NCI-H345 (cell line): ENCODE measurements at places on chromosomes 6 and 20.

DNA sequence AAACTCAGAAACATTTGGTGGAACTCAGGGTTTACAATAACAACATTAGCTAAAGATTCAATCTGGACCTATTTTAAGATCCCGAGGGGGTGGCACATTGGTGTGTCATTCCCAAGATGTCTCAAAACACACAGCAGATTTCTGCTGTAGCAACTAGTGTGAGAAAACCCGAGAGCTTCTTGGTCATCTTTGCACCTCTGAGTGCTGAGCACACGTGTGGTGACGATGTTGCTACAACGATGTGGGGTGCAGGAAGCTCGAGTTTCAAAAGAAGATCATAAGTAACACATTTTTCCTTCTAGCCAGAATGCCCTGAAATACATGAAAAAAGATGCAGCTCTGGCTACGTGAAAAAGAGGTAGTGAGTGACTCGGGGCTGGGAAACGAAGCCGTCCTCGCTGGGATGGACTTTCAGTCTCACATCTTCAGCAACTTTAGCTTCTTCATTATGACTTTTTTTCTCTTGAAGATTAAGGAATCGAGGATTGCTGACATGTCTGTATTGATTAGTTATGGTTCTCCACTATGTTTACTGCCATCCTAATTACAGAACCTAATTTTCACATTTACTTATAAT, 1.5 kb downstream of the RAMACL start:
- no peak for DNase-seq

DNA sequence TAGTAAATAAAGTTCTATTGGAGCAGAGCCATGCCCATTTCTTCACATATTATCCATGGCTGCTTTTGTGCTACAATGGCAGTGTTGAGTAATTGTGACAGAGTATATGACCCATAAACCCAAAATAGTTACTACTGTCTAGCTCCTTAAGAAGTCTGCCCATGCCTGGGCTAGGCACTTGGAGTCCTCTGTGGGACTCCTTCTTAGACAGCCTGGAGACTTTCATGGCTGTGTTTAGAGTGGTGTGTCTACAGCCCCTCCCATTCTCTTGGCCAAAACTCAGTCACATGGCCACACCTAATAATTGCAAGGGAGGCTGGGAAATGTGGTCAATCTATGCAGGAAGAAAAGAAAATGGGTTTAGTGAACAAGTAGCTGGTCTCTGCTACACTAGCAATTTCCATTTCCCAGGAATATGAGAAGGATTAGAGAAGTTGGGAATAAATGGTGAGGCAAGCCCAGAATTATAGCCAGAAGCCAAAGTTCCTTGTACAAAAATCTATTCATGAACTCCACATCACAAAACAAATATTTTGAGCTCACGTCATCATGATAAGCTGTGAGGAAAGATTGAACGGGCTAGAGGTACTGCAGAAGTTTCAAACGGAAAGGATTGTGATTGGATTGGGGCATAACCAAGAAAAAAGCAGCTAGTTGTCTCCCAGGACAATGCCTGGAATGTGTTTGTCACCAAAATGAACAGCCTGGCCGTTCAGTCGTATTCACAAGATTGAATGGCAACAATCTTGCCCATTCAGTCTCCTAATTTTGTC, 251.8 kb upstream of the PLN start:
- no peak for DNase-seq

DNA sequence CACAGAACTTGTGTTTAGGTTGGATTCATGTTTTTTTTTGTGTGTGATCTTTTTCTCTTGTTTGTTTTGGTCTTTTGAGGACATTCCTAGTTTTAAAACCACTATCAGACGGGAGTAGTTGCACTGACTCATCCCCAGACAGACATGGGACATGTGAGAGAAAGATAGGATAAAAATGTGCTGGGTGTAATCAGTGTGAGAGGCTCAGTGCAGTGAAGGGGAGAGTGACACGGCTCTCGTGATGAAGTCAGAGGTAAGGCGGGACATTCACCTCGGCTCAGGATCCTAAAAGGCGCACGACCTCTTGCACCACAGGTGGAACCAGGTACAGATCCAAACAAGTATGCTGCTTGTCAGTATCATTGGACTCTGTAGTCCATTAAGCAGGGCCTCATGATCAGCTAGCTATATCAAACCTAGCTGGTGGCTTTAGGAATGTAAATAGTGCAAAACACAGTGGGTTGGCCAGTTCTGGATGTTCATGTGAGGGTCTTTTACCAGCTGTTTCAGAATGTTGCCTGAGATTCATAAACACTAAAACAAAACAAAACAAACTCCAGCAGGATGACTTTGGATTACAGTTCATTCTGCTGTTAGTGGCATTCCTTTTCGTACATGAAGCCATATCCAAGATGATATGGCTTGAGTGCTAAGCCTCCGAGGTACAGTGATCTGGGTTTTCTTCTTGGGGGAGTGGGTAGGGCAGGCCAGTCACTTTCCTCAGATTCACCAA, 18.0 kb downstream of the FOXO3 start:
- no peak for DNase-seq

DNA sequence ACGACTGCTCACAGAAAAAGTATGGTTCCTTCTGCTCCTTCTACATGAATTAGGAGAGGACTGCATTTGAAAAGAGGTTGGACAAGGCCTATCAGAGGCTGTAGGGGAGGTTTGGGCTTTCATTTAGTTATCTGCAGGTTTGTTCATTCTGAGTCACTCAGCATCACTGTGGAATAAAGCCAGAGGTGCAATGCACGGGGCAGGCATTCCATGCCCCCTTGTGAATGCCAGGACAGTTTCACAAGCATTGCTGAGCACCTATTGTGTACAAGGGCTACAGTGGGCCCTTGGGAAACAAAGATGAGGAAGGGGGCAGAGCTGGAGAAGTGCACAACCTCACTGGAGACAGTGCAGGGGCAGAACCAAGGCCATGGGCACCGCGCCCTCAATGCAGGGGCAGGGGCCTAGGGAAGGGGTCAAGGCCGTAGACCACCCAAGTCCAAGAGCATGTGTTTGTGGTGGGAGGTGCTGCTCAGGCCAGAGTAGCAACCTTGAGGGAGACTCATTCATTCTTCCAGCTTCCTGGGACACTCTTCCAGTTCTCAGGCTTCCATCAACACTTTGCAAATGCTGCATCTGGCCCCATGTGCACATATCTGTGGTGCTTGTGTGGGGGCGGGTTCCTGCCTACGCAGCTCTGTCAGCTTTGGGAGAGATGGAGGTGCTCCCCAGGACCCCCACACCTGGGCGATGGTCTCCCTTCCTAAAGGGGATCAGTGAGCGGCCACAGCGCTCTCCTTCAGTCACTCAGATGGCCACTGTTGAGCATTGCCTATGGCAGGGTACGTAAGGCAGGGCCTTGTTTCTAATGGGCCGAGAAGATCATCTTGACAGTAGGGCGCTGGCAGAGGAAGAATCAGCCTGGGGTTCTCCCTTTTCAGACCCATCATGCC, 204.5 kb downstream of the SYNDIG1 start:
- no peak for DNase-seq

DNA sequence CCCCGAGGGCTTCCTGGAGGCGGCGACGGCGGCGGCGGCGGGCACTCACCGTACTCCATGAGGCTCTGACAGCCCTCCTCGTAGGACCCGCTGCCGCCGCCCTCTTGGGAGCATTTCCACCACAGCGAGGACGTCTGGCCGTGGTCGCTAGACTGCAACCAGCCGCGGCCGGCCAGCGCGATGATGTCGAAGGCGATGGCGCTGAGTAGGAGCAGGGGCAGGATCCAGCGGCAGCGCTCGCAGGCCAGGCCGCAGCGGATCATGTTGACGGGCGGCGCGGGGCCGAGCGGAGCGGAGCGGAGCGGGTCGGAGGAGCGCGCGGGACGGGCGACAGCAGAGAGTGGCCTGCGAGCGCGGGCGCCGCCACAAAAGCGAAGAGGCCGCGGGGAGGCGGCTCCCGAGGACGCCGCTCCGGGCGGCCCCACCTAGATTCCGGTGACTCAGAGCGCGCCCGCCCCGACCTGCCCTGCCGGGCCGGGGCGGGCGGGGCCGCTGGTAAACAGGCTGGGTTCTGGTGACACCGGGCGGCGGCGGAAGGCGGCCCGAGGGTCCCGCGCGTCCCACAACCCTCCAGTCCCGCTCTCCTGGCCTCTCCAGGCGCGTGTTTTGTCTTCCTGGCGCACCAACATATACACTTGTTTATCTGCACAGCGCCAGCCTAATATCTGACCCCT, at the start of gene PERP:
Gene PERP (minus strand): TSS at position 342 of the 674 bp plus-strand sequence. CDS start 79 bp downstream, at position 263.
- peak; percentile 85 for DNase-seq

GRCh38 chr6:104606361-104606760, 253.4 kb downstream of the HACE1 start:
- peak; percentile 73 for DNase-seq

DNA sequence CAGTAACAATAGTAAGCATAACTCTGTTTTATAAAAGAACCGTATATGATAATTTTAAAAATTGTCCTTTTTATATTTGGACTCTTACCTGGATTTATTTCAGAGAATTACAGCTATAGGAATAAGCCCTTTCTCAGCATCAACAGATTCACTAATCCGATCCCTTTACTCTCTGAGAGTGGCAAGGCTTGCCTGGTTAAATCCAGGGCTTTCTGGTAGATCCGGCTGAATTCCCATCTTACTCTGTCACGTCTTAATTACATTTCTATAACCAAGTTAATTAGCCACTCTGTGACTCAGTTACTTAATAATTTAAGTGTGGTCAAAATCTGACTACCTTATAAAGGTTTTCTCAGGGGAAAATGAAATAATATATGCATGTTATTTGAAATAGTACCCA, 294.7 kb downstream of the FRK start:
- DNase-seq: no peak

GRCh38 chr6:72260489-72260888, 361.4 kb upstream of the KCNQ5 start:
- DNase-seq: no peak

GRCh38 chr6:151445482-151445881, 6.4 kb downstream of the RMND1 start:
- DNase-seq: no peak

- no peak for DNase-seq
These were observed 201.4 kb downstream of the IBTK start for GRCh38 chr6:82045965-82046756.

- DNase-seq: no peak
These were observed 218.0 kb downstream of the THBS2 start for GRCh38 chr6:169035385-169036240.

- no peak for DNase-seq
These were observed 186.6 kb downstream of the MOXD1 start for GRCh38 chr6:132214716-132215115.

GRCh38 chr20:23340524-23340923, 10.1 kb upstream of the NXT1 start:
- DNase-seq: peak; percentile 75

GRCh38 chr6:33967966-33968724, 164.3 kb upstream of the MLN start:
- DNase-seq: no peak

DNA sequence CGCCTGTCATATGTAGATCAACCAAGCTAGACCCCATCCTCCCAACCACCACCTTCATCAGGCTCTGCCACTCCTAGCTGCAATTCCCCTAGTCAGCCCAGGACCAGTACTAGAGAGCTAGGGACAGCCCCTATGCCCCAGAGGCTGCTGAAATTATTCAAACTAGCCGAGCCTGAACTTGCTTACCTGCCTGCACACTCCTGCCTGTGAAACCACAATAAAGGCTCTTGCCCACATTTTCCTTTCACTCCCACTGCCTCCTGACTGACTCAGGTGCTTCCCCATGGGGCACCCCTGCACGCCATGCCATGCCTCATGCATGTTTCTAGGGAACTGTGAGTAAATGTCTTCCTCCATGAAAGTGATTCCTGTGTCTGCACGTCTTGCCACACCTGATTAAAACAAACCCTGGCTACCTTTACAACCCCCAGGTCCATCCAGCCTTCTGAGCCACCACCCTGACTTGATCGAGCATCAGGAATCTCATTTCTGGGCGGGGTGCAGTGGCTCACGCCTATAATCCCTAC, 66.5 kb upstream of the IER3 start:
- no peak for DNase-seq

GRCh38 chr20:14334306-14334930, 3.0 kb downstream of the FLRT3 start:
- peak; percentile 61 for DNase-seq

DNA sequence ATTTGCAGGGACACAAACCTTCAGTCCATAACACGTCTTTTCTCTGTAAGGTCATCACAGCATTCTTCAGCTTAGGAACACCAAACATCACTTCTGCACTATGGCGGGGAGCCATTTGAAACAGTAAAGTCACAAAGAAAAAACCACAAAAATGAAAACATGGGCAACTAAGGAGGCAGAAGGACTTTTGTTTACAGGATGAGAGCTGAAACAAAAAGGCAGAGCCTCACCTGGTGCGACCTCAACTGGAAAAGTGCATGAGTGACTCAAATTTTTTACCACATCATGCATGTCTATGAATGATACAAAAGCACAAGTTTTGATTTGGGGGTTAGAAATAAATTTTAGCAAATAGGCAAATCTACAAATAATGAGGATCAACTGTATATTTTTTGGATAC, 68.2 kb upstream of the TNFAIP3 start:
- no peak for DNase-seq

- no peak for DNase-seq
These were observed 62.5 kb downstream of the EPB41L2 start for GRCh38 chr6:131000544-131000943.

DNA sequence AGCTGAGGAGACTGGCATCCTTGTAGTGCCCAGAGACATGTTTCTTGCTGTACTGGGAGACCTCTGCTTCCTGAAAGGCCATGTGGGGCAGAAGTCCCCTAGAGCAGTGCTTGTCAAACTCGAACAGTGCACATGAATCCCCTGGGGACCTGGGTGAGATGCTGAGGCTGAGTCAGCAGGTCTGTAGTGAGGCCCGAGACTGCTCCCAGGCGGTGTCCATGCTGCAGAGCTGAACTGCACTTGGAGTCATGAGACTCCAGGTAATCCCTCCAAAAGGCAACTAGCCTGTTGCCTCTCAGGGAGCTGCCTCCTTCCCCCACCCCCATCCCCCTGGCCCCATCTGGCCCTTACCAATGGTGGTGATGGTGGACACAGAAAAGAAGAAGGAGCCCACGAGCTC, 3.7 kb downstream of the KCNK17 start:
- no peak for DNase-seq

DNA sequence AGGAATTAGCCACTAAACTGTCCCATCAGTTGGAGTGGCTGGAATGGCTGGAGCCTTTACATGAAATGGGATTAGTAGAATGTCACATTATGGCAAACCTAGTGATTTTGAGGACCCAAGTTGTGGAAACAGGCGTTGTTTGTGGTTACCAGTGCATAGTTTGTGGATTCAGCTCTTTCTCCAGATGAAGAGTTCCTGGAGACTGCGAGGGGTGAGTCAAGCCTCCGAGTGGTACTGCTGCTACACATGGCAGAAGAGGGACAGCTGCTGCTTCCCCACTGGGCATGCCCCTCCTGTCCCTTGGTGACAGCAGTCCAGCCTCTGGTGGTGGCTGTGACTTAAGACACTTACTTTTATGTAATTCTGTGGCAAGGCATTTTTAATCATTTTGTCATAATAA, 94.2 kb upstream of the SCP2D1 start:
- DNase-seq: no peak

DNA sequence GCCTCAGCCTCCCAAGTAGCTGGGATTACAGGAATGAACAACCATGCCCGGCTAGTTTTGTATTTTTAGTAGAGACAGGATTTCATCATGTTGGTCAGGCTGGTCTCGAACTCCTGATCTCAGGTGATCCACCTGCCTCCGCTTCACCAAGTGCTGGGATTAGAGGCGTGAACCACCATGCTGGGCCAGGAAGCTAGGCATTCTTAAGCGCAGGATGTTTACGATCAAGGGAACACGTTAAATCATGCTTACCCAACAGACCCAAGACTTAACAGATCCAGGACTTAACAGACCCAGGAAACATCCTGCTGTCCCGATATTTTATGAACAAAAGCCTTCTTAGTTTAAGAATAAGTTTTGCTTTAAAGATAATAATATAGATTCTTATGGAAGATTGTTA, 9.1 kb downstream of the PTGIS start:
- no peak for DNase-seq

- DNase-seq: no peak
These were observed 421.2 kb upstream of the JARID2 start for GRCh38 chr6:14824484-14825275.
